ENCODE measurements at places on chromosomes 5 and 9.

- DNase-seq, result no peak
Observed at GRCh38 chr9:68417762-68418161, 61.4 kb downstream of the PGM5 start.

- no peak for DNase-seq
Observed at GRCh38 chr5:158461240-158461854, 602.4 kb upstream of the CLINT1 start.

- DNase-seq, result no peak
Observed at GRCh38 chr5:61402244-61402823, 70.3 kb downstream of the ZSWIM6 start.

DNA sequence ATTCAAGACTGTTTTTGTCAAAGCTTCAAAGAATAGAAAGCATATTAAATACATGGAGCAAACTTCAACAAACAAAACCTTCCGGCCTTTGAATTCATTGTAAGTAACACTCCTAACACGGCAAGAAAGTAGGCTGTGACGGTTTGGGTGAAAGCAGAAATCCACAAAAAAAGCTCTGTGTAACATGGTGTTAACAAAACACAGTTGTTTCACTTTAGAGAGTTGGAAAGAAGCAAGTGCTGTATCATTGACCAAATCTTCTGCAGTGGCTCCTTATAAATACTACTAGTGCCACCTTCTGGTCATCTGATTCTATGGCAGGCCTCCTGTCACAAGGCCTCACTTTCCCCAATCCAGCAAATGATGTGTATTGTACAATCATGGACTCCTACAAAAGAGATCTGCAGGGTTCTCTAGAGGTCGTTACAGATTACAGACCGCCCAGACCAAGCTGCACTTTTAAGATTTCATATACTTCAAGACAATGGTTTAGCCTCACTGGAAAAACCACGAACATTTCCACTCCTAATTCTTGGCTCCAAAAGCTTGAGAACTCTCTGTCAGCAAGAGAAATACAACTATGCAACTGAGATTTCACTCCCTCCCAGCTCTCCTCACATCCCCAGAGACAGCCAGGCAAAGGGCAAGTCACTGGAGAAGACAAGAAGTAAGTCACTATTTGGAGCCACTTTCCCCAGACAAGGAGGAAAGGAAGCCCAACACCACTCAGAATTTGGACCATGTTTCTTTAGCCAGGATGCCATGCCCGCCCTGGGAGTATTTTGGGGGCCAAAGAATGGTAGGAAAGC, 196.2 kb downstream of the DTWD2 start:
- DNase-seq, result no peak

DNA sequence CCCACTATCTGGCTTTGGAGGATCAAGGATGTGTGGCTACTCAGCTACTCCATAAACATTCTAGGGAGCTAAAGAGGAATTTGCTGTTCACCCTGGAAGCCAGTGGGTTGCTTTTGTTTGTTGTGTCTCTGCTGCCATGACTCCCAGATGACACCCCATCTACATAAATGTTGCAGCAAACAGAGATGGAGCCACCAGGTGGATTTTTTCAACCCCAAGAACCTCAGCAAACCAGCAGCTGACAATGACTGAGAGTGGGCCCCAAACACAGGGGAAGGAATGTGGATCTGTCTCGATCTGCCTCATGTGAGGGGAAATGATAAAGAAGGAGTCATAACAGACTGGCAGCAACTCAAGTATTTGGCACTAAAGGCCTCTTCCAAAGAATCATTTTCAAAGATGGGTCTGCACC, 132.7 kb upstream of the TNC start:
- no peak for DNase-seq

- DNase-seq, result no peak
Observed at GRCh38 chr5:86716121-86716520, 98.4 kb downstream of the COX7C start.

- DNase-seq, result no peak
Observed at GRCh38 chr5:80275347-80275746, 19.5 kb upstream of the SERINC5 start.

DNA sequence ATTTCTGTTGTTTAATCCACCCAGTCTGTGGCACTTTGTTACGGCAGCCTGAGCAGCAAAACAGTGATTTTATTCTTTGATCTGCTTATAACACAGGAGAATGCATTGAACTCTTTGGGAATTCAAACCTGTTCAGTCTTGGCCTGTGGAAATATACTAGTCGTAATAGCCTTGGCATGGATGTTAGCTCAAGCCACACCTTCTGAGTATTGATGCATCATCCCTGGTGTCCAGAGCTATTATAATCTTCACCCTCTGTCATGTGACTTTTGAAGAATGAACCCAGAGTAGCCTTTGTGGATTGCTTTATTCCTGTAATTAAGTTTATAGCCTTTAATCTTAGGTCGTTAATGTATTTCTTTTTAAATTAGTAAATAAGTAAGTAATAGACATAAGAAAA, 50.8 kb upstream of the TEX48 start:
- DNase-seq, result no peak

DNA sequence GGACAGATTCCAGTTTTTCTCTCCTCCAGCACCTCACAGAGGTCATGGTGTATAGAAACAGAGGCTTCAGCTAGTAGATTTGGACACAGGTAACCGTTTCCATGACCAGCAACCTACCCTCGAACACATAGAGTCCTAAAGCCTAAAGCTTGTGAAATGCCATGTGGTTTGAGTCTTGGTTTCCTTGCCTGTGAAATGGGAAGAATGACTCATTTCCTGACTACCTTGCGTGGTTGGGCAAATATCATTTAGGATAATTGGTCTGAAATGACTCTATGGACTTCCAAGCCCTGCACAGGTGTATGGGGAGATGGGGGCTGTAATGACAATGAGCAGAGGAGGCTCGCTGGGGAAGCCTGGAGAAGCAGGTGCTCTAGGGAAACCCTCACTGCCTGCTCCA, 134.6 kb downstream of the TTLL11 start:
- DNase-seq, result no peak

DNA sequence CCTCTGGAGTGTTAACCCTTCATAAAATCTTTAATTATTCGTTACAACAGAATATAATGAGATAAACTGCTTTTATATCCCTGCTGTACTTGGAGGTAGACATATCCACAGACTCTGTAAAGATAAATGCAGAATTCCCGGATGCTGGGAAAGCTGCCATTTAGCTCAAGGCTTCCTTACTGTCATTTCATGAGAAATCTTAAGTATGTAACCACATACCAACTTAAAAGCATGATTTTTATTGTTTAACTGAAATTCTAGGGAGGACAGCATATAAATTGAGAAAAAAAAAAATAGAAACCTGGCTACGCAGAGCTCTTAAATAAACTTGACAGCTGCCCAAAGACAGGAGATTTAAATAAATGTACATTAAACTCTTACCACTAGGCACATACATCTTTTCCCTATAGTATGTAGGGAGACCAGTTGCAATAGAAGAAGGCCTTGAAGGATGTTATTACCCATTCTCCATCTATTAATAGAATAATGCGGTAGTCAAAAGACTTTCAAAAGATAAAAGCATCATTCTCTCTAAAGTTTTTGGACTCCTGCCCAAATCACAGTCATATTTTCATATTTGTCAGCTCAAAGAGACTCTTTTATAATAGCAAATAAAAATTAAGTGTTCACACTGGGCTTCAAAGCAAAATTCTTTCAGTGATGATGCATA, 373.8 kb downstream of the NDUFS4 start:
- DNase-seq, result no peak

GRCh38 chr5:67196537-67197059, at the start of gene CD180:
Gene CD180 (minus strand): TSS chr5:67196799. CDS start chr5:67196641, 158 bp downstream.
- no peak for DNase-seq

DNA sequence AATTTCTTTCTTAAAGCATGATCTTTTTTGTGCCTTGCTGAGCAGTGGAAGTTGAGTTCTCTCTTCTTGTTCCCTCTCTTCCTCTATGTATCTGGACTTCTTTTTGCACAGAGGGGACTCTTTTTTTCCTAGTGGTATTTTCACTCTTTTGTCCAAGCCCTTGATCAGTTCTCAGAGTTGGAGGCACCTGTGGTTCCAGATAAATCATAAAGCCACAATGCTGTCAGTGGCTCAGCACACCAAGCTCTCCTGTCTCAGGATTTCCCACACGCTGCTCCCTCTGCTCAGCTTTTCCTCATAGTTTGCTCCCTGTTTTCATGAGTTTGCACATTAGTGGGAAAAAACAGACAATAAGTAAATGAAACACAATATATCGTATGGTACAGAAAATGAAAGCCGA, 110.3 kb upstream of the ZNF608 start:
- no peak for DNase-seq

- no peak for DNase-seq
Observed at GRCh38 chr5:37533851-37534250, 154.7 kb downstream of the WDR70 start.

GRCh38 chr5:6868575-6869215, 155.5 kb downstream of the TENT4A start:
- DNase-seq, result no peak

GRCh38 chr9:110329639-110330230, 7.9 kb downstream of the TXNDC8 start:
- no peak for DNase-seq

GRCh38 chr5:76337953-76338451, 65.1 kb upstream of the IQGAP2 start:
- no peak for DNase-seq

GRCh38 chr5:97383996-97384395, 200.9 kb upstream of the RIOK2 start:
- DNase-seq, result no peak

DNA sequence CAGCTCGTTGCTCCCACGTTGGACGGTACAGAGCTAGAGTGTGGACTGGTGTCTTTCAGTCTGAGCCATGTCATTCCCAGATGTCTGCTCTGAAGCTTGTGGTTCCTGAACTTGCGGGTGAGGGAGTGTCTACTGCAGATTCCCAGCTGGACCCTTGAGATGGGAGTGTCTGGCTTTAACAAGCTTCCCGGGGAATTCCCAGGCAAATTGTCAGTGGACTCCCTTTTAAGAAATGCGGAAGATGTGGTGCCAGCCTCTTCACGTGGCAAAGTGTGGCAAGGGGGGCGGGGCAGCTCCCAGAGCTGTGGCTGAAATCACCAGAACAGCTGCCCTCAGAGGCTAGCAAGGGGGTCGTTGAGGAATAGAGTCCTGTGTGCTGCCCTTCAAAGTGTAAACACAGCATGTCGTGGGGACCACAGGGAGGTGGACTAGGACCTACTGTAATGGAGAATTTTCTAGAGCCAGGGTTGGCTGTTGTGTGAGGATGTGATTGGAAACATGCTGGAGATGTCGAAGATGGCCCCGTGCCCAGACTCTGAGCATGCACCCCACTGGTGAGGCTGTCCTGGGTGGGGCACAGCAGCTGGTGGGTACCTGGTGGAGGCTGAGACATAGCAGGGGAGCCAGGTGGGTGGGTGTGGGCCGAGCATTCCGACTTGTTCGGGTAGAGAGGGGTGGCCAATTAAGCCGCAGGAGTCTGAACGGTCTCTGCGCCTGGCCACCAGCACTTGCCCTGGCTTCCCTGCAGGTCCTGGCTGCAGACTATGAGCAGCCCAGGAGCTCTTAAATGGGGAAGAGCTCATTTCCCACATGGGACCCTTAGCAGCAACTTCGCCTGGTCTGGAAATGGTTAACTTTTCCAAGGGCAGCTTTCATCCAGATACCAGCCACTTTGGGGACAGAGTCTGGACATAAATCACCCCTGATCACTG, 37.4 kb downstream of the PRRX2 start:
- no peak for DNase-seq

DNA sequence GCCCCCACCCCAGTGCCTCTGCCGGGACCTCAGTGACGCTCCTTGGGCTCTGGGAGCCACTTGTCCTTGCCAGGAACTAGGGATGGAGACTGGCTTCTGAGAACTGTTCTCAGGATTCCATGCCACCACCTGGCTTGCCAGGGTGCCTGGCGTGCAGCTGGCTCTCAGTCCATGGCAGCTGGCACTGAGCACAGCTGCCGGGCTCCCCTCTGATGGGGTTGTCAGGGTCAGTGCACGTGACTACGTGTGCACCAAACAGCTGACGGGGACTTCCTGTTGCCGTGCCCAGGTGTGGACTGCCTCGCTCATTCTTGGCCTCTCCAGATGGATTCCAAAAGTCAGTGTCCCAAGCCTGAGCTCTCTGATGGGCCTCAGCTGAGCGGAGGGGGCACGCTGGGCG, 9.4 kb downstream of the KCNT1 start:
- no peak for DNase-seq

DNA sequence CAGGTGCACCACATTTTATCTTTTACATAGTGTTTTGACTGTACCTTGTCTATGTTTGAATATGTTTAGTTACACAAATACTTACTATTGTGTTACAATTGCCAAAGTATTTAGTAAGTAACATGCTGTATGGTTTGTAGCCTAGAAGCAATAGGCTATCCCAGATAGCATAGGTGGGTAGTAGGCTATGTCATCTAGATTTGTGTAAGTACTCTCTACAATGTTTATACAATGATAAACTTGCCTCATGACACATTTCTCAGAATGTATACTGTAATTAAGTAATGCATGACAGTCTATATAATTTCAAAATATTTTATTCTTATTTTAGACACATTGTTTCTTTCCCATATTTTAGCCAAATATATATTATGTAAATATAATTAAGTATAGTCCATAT, 836.8 kb upstream of the CDH9 start:
- no peak for DNase-seq

GRCh38 chr9:124749781-124750180, 21.3 kb downstream of the NR6A1 start:
- no peak for DNase-seq

DNA sequence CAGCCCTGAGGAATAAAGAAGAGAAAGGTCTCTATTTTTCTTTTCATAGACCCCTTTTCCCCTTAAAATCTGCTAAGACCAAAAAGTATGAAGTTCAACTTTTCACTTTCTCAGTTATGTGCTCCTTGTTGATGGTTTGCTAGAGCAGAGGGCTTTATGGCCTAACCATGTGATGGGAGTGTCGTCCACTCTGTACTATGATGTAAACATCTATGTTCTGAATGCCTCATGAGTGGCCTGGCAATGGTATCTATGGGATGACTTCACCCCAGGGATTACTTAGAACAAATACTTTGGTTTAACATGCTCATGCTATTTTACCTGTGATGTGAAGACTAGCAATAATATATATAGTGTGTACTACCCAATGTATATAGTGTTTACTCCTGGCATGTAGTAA, 43.7 kb upstream of the MIER3 start:
- DNase-seq, result no peak

DNA sequence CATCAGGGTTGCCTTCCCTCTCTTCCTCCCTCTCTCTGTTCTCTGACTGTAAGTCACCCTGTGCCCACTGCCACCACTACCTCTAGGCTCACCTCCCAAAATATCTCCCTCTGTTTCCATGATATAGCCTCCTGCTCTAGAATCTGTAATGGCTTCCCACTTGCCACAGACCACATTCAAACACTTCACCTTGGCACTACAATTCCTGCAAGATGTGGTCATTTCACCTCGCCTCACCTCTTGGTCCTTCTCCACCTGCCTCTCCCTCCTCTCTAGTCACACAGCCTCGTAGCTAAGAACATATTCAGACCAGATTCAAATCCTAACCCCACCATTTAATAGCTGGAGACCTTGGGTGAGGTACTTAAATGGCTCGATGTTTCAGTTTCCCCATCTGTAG, 56.9 kb downstream of the SERINC5 start:
- DNase-seq, result no peak

Measured in stimulated activated CD4-positive, alpha-beta T cell treated with anti-CD3 and anti-CD28 coated beads, TNF-alpha, amount 100 ng/mL, for 48 hours (primary cell).